ENCODE measurements at places on chromosomes 1 and 21.

DNA sequence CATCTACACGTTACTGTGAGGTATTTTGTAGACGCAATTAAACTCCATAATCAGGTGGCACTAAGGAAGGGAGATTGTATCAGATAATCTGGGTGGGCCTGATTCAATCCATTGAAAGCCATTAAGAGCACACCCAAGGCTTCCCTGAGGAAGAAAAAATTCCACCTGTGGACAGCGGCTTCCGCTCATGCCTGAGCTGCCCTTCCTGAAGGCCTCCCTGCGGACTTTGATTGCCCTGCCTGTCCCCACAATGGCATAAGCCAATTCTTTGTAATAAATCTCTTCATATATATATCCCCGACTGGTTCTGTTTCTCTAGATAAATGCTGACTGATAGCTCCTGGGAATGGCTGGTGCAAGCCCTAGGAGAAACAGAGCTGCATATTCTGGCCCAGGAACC is 138.3 kb downstream of the TGFBR3 start:
- no peak for DNase-seq

GRCh38 chr1:236147521-236148469 is 5.5 kb downstream of the GPR137B start:
- DNase-seq = no peak

DNA sequence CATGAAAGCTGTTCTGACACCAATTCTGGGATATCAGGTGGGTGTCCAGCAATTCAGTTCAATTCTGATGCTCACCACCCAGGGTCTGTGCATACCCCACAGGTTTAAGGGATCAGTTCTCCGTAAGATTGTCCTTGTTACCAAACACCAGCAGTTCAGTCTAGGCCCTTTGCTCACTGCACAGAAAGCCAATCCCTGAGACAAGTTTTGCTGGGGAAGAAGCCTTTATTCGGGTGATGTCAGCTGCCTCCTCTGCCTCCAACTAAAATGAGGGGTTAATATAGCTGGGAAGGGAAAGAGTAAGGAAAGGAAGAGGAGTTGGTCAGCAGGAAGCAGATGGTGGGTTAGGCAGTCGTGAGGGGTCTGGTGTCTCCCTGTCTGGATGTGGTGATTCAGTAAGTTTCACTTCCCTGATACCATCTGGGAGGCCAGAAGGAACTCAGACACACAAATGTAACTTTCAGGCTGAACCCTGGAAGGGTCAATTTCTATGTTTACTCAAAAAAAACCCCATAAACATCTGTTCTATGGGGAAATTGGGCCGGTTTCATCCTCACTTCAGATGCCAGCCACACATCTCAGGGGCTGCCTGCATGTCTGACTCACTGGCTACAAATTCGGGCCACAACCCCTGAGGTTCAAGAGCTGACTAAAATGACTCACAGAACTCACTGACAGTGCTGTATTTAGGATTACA is 83.3 kb upstream of the PGBD5 start:
- DNase-seq = no peak

- no peak for DNase-seq
Measured at GRCh38 chr1:184191181-184191621, 139.7 kb downstream of the TSEN15 start.

GRCh38 chr1:7159116-7159781 is 374.0 kb downstream of the CAMTA1 start:
- DNase-seq = no peak

DNA sequence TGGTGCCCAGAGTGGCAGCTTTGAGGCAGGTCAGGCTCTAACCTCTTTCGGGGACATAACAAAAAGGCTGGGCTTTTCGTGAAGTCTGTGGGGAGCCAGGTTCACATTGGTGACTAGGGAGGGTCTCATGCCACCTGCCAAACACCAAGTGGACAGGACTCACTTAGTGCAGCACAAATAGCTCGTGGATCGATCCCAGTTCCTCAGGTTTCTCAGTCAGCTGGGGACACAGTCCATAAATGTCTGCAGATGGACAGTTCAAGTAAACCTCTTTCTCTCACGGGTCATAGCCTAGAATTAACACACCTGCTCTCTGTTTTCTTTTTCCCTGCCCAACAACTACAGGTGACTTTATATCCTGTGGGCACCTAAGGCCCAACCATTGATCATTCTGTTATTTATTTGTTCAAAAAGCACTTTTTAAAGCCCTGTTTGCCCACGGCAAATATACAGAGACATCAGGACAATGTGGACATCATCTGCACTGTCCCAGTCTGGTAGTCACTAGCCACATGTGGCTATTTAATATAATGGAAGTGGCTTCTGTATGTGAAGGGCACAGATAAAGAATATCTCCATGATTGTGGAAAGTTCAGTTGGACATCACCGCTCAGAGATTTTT is 53.5 kb downstream of the CAPN2 start:
- DNase-seq = no peak
